Stimulated activated CD4-positive, alpha-beta T cell treated with anti-CD3 and anti-CD28 coated beads, Interleukin-15, amount 100 ng/mL, for 48 hours (primary cell): ENCODE measurements at places on chromosomes 12 and 14.

DNA sequence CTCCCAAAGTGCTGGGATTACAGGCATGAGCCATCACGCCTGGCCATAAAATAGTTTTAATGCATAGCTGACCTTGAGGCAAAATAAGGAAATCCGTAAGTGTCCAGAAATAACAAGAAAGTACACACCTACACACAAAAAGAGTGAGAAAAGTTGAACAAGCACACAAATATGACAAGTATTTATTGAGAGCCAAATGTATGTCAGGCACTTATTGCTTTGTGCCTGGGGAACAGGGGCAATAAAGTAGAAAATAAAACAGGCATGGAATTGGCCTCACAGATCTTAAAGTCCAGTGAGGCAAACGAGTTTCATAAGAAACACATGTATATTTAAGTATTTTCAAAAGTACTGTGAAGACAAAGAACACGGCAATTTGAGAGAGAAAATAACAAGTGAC is 103.7 kb downstream of the ERGIC2 start:
- no peak for DNase-seq

DNA sequence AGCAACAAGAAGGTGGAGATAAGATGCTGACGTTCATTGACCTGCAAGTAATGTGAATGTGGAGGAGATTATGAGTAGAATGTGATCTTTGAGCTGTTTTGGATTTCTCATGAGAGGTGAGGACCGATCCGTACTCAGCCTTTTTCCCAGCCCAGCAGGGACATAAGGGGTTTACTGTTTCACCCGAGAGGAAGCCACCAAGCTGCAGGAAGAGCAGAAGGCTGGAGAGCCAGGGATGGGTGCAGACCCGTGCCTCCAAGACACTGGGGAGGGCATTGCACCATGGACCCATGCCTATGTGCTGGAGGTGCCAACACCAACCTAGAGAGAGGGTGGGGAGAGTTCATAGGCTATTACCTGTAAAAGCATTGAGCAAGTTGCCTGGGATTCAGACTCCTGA is 206.0 kb upstream of the DIO3 start:
- no peak for DNase-seq

DNA sequence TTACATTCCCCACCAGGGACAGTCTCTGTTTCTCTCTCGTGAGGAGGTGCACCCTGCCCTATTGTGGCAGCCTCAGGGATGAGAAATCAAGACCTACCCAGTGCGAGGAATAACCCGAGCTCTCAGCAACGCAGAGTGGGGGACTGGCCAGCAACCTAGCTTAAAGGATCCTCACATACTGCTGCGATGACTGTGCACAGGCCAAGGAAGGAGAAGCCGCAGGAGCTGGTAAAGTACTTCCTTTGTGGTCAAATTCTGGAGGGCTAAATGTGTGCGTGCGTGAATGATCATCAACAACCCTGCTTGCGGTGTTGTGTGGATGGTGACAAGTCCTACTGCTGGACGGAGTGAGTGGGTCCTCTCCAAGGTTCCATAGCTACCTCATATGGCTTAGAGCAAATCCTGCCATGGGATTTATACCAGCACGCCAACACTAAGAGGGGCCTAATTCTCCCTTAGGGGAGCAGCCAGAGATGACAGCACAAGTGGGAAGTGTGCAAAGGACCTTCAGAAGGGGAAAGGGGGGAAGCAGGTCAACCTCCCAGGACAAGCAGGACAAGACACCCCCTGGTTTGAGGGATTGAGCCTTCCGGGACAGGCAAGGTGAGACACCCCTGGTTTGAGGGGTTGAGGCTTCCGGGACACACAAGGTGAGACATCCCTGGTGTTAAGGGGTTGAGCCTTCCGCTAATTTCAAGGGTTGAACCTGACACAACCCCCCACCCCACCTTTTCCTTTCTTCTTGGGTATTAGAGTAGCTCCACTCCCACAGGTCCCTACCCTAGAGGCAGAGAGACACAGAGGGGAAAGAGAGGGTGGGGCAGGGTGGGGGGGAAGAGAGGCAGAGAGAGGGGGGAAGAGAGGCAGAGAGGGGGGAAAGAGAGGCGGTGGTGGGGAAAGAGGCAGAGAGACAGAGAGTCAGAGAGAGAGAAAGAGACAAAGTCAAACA is 58.8 kb upstream of the AP4S1 start:
- DNase-seq = no peak

DNA sequence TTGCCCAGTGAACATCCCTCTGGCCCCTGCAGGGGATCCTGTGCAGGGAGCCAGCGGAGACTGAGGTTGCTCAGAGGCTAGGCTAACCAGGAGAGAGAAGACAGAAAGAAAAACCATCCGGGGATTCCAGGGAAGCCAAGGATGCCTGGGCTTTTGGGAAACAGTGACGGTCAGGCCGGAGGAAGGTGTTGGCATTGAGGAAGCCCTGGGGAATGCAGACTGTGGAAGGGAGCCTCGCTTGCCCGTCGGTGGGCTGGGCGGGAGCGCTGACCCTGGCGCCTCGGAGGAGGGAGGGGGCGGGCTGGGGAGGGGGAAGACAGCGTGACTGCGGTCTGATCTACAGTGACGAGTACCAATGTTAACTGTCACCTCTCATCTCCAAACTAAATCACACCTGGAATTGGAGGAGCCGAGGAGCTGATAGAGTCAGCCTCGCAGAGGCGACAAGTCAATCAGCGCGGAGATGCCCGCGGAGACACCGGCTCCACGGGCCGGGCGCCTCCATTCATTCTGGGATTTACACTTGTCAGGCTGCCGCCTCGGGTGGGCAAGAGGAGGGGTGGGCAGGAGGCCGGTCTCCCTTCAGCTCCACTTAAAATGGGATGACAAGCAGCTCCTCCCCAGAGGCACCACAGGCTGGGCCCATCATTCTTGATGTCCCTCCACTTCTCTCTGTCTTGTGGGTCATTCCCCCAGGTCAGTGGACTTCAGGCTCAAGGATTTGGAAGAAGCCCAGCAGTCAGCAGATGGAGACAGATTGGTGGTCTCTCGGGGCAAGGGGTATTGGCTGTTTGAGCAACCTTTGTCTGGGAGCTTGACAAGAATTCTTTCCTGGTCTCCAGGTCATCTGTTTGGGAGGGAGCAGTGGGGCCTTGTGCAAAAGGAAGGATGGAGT is 20.4 kb upstream of the GPATCH2L start:
- no peak for DNase-seq

DNA sequence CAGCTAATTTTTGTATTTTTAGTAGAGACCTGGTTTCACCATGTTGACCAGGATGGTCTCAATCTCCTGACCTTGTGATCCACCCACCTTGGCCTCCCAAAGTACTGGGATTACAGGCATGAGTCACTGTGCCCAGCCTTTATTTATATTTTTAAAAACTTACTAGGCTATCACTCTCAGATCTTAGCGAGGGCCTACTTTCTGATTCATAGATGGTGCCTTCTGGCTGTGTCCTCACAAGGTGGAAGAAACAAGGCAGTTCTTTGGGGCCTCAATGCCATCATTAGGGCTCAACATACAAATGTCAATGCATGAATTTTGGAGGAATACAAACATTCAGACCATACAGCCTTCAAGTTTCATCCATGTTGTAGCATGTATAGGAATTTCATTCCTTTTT is 2.4 kb upstream of the DGLUCY start:
- no peak for DNase-seq

GRCh38 chr12:101663298-101663697 is 34.1 kb upstream of the CHPT1 start:
- DNase-seq = no peak

GRCh38 chr12:51281202-51281924 is 11.1 kb upstream of the SMAGP start:
- DNase-seq = no peak

GRCh38 chr14:51395361-51395849 is 155.4 kb downstream of the TMX1 start:
- no peak for DNase-seq

- DNase-seq = no peak
Measured at GRCh38 chr14:52312931-52313355, 1.2 kb upstream of the PTGER2 start.

DNA sequence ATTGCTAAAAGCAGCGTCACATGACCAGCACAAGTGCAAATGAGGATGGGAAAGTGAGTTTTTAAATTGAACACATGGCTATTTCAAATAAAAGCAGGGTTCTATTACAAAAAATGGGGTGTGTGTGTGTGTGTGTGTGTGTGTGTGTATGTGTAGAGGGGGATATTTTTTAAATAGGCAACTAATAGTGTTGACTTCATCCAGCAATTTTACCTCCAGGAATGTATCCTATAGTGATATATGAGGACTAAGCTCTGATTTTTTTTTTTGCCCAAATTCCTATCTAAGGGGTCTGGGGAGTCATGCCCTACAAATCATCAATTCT is 78.9 kb upstream of the AMN1 start:
- DNase-seq = no peak

- DNase-seq = no peak
Measured at GRCh38 chr14:26143057-26143456, 454.8 kb downstream of the NOVA1 start.

DNA sequence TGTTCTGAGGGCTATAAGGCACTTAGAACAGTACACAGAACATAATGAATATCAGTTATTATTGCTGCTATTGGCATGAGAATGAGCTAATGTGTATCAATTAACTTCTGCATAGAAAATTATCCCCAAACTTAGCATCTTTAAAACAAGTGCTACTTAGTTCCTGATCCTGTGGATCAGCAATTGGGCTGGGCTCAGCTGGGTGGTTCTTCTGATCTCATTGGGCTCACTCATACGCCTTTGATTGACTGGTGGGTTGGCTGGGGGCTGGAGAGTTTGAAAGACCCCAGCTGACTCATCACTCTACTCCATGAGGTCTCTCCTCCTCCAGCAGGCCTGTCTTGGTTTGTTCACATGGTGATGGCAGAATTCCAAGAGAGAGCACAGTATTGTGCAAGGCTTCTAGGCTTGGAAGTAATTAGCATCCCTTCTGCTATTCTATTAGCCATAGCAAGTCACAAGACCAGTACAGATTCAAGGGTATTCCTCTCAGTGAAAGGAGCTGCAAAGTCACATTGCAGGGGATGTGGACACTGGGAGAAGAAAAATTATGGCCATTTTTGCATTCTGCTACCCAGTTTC is 27.2 kb upstream of the HSPB8 start:
- DNase-seq = no peak

DNA sequence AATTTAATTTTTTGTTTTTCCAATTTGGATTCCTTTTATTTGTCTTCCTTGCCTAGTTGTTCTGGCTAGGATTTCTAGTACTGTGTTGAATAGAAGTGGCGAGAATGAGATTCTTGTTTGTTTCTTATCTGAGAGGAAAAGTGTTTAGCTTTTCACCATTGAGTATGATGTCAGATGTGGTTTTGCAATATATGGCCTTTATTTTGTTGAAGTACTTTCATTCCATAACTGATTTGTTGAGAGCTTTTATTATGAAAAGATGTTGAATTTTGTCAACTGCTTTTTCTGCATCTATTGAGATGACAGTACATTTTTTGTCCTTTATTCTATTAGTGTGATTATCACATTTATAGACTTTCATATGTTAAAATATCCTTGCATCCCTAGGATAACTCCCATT is 462.0 kb downstream of the CCDC91 start:
- DNase-seq = no peak

DNA sequence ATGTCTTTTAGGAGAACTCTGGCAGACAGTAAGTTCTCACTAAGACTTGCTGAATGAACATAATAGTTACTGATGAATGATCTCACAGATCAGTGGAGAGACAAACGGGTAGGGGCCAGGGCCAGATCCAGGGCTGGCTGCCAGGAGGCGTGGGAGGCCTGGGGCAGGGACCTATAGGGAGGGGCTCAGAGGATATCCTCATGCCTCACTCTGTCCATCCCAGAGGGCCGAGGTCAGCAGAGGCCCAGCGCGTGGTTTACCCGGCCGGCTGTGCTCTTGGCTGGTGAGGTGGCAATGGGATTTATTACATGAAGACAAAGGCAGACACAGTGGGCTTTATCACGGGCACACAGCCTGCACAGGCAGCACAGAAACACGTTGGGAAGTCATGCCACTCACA is 85.4 kb downstream of the CHGA start:
- DNase-seq = no peak
